ENCODE measurements at places on chromosomes 4 and X. TPM values are rescaled to one million over a fixed set of nuclear protein-coding genes. Genes with fewer than 3 reads are reported as not detected.

Gene IQCM
- total RNA-seq, result not detected

Gene TCP11X2
- 2.9 TPM for total RNA-seq

Gene RBMX2
- total RNA-seq, result 22.8 TPM

Gene CDKL2
- 34.6 TPM for total RNA-seq

Gene GCNA
- 4.5 TPM for total RNA-seq

Gene NPY5R
- 4.5 TPM for total RNA-seq

Gene RHOXF2
- not detected for total RNA-seq

Gene CNKSR2
- total RNA-seq, result 168 TPM

Gene FABP2
- not detected for total RNA-seq

Gene GATA1
- not detected for total RNA-seq

Gene IRS4
- 6.9 TPM for total RNA-seq

Measured in cerebellum (tissue), 4 donors.